ENCODE measurements at places on chromosomes 2 and 18.

DNA sequence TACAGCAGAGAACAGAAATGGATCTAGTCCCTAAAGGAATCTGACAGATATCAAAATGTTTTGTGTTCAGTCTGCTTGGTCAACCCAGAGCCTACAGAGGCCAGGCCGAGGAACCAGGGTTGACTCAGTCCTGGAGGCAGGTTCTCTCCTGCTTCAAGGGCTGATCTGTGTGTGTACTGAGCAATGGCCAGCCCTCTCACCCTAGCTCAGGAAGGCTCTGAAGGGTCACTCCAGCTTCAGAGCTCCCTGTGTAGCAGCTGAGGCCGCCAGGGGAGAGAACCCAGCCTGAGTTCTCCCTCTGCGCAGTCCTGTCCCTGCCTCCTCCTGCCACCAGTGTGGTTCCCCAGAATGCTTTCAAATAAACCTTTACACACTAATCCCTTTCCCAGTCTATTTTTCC is 41.1 kb downstream of the NEURL3 start:
- no peak for DNase-seq

DNA sequence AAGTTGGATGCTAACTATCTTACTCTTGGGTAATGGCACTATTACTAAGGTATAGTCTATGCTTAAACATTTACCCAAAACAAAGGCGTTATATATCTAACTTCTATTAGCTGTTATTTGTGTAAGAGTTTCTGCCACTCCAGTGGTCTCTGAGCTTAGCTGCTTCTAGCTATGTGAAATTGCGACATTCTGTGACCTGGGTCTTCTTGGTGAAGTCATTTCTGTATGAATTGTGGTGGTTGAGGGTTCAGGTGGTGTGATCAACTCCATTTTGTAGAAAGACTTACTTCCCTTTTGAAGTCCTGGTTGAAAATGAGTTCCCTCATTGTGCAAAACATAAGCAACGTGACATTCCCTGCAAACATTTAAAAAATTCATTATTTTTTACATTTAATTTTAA is 221.6 kb downstream of the PIK3C3 start:
- no peak for DNase-seq

DNA sequence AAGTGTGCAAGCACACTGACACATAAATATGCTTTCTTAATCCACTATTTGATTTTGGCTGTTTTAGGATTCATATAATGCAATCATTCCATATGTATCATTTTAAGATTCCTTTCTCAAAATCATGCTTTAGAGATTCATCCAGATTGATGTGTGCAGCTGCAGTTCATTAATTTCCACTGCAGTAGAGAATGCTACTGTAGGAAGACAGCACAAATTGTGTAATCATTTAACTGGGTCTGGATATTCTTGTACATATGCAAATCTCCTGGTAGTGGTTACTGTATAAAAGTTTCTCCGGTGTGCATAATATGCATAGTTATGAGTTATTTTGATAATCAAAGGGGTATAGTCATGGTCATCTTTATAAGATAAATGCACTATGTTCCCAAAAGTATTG is 502.5 kb upstream of the ACVR2A start:
- DNase-seq, result no peak

DNA sequence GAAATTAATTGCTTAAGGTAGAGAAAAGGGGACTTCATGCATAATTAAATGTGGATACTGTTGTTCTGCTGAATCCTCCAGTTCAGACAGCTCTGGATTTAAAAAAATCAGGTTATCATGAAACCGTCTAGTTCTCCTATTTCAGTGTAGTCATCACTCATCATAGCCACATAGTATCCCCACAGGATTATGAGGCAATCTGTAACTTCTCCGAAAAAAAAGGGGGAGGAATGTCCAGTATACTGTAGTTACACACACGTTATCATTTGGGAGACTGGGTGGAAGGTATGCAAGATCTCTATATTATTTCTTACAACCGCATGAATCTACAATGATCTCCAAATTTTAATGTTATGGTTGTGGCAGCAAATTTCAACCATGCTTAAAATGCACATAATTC is 114.0 kb downstream of the HIBCH start:
- DNase-seq, result no peak

DNA sequence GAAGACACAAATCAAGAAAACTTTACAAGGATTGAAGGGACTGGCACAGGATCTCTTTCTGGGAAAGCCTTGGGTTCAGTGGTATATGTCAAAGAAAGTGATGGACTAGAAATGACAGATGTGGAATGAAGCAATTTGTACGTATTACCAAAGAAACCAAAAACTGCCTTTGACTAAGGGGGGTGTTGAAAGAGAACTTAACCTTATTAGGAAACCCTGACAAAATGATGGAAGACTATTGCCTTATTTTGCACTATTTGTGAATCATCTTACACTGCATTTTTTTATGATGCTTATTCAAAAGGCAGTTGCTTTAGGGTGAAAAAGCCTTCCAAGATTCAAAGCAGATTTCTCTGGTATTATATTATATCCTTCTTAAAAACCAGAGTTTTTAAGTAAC is 4.0 kb downstream of the TSGA10 start:
- DNase-seq, result no peak

Measured in DND-41 (cell line).